Dorsolateral prefrontal cortex (tissue), 122 donors: ENCODE measurements at places on chromosomes 7 and 10.

DNA sequence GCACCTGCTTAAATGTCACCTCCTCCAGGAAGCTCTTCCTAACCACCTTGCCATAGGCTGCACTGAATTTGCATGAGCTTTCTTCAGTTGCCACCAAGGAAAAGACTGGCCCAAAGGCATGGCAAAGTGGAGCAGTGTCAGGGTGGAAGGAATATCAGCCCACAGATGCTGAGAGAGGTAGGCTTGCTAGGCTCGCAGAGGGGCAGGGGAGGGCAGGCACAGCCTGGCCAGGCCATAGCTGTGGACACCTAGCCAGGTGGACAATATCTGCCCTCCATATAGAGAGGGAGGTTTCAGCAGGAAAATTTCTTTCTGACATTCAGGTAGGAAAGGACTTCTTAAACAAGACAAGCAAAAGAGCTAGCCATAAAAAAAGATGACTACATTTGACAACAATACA lies 166.3 kb downstream of the GRID1 start:
- no peak for DNase-seq

- no peak for DNase-seq
Measured at GRCh38 chr7:7242899-7243298, 60.6 kb downstream of the C1GALT1 start.

GRCh38 chr7:42677751-42678699 lies 233.8 kb downstream of the C7orf25 start:
- no peak for DNase-seq

GRCh38 chr7:108034586-108034985 lies 31.6 kb upstream of the LAMB1 start:
- DNase-seq = no peak

DNA sequence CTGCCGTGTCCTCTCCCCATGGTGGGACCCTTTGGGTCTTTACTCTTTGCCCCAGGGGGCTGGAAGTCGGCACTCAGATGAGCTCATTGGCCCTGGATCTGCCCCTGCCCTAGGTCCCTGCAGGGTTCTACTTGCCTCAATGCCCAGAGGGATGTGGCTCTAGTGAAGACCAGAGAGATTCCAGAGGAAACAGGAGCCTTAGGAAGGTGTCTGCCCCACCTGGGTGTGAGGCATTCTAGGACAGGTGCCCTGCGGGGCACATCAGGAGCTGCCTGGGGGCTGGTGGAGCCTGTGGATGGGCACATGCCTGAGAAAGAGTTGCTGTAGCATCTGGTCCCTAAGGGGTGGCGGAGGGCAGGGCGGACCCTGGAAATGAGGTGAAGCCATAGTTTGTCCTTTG lies 128.6 kb downstream of the ADCY1 start:
- DNase-seq = no peak
